Panc1 (cell line): ENCODE measurements at places on chromosomes 5 and 9.

- DNase-seq, result no peak
These were observed 1.0 kb upstream of the NIM1K start for GRCh38 chr5:43190755-43191603.

DNA sequence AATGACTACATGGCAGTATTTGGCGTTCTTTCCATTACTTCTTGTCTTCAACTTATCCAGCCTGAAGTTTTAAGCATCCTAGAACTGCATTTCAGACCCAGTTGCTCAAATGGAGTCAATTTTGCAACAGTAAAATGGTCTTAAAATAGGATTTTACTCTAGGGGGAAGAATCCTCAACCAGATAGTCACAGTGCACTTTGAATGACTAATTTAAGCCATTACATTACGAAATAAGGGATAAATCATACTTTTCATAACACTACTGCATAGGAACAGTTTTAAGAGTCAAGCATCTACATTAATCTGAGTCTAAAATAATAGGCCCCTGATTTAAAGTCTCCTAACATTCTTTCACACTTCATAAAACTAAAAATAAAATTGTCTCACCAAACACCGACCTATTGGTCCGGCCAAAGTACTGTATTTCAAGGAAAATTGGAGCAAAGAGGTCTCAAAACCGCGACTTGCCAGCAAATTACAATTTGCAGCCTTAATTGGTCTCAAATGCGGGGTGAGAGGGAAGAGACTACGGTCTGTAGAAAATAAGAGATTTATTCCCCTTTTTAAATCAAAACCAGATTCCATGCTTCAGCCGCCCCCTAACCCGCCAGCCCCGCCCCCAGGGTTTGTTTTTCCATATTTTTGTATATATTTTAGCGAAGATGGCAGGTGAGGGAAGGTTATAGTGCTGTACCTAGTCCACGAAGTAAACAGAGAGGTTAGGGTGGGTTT, 1.2 kb upstream of the SMARCA2 start:
- DNase-seq, result no peak

- no peak for DNase-seq
These were observed 33.6 kb upstream of the HSD17B4 start for GRCh38 chr5:119418606-119419100.

- no peak for DNase-seq
These were observed 463.4 kb downstream of the PDE4D start for GRCh38 chr5:59430066-59430685.
